ENCODE measurements at places on chromosomes 12 and 14.

DNA sequence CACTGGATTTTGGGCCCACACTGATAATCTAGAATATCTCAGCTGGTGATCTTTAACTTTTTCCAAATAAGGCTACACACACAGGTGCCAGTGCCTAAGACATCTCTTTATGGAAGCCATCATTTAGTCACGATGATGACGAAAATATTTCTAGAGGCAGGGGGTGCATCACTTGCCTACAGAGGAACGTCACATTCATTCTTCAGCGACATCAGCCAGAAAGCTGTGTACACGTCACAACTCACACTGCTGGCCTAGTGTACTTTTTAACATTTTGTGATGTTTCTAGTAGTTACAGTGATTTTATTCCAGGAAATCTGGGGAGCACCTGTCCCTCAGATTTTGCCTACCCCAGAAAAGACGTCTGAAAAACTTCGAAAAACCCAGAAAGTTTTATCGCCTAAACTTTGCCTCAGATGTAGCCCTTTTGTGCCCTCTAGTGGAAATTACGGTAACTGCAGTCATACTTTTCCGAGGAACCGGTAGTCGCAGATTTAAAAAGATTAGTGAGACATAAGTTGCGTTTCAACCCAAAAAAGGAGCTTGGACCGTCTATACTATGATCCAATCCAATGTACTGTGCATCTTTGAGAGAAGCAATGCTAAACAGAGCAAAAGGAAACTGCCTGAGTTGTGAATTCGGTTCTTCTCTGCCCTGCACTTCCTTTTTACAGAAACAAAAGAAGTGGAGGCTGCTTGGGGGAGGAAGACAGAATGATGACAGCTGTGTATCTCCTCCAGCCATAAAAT, 64.3 kb upstream of the STON2 start:
- no peak for DNase-seq

GRCh38 chr12:131221061-131221956, 267.6 kb downstream of the ADGRD1 start:
- DNase-seq, result no peak

- no peak for DNase-seq
Observed at GRCh38 chr12:118185602-118186397, 49.9 kb downstream of the PEBP1 start.

DNA sequence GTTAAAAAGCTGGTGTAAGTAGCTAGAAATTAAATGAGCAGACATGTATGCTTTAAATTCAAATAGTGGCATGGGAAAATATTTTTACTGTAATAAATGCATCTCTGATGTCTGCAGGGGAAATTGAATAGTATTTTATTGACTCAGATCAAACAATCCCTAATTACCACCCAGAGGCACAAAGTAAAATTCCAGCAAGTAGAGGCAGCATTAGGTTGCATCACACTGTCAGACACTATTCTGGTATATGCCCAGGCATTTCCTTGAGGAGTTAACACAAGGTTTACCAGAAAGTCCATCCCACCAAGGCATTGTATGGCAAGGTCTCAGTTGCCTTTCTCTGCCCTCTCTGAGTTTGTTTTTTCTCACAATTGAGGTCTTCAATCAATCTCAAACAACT, 201.6 kb upstream of the KITLG start:
- DNase-seq, result no peak

- DNase-seq, result no peak
Observed at GRCh38 chr14:69484444-69485314, at the start of gene PLEKHD1. PLEKHD1 (plus strand) TSS chr14:69484728; CDS start chr14:69484966, 238 bp downstream.
